ENCODE measurements at places on chromosomes 1 and 21.

- DNase-seq, result no peak
Observed at GRCh38 chr1:243286409-243287122, 30.7 kb downstream of the SDCCAG8 start.

- no peak for DNase-seq
Observed at GRCh38 chr1:161311595-161312181, 1.9 kb upstream of the MPZ start.

DNA sequence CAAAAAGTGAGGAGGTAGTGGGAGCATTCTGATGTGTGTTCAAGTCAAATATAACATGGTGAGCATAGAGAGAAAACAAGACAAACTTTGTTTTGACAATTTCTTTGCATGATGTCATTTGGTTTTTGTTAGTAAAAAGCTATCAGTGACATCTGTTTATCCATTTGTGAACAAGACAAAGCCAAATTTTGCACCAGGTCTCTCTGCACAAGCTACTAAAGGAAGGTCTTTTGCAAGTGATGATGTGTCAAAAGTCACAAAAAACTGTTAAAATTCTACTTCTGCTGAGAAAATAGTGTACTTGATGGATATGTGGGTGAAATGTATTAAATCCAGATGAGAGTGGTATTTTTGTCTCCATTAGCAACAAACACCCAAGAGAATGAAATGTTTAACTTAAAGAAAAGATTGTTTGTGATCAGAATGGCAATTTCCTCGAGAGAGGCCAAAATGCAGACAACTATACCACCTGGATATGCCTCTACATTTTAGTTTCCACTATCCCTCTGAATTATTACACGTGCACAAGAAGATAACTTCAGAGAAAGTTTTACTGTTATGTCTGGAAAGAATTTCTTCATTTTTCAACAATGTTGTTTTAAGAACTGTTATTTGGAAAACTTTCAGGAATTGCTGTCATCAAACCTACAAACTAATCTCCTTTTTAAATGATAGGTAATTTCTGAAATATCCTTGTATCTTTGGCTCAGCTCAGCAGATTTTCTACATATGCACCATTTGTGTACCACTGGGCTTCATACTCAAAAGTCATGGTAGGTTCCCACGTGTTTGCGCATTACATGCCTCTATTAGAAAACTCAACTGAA is 807.4 kb upstream of the ADGRL2 start:
- DNase-seq, result no peak

- DNase-seq, result no peak
Observed at GRCh38 chr1:229108598-229109201, 162.2 kb upstream of the RAB4A start.

DNA sequence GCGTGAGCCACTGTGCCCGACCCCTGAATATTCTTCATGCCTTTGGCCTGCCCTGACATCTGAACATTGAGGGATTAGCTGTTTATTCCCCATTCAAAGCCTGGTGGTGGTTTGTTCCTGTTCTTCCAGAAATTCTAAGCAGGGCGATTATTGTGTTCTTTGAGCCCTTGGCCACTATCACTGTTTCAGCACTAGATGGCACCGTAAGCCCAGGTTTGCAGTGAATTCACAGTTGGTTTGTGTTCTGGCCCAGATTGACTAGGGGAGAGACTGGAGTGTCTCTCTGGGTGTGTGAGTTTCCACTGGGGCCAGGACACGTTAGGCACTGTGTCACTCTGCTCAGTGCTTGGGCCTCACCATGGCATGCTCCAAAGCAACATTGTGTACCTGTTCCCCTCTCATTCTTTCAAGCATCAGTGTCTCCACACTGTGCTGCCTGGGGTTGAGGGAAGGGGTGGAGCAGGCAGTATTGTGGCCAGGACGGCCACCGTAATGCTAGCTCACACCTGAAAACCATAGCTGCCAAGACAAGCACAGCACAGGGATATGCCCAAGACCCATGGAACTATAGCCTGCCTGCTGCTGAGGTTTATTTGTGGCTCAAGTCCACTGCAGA is 52.7 kb downstream of the PKN2 start:
- DNase-seq, result no peak

- no peak for DNase-seq
Observed at GRCh38 chr1:101237229-101237837, 514 bp downstream of the S1PR1 start.

GRCh38 chr1:30955448-30956015 is 47.0 kb upstream of the SDC3 start:
- DNase-seq, result no peak

DNA sequence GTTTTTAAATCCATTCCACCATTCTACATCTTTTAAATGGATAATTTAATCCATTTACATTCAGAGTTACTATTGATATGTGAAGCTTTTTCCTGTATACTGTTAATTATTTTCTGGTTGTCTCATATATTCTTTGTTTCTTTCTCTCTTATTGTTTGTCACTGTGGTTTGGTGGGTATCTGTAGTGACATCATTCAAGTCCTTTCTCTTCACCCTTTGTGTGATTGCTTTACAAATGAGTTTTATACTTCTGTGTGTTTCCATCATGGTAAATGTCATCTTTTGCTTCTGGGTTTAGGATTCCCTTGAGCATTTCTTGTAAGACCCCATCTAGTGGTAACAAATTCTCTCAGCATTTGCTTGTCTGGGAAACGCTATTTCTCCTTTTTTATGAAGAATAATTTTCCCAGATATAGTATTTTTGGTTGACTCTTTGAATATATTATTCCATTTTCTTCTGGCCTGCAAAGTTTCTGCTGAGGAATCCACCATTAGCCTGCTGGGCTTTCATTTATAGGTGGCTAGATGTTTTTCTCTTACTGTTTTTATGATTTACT is 10.2 kb downstream of the LY9 start:
- DNase-seq, result no peak

GRCh38 chr1:165575468-165576099 is 31.8 kb downstream of the LRRC52 start:
- DNase-seq, result no peak

GRCh38 chr1:35559317-35559944 is 1.8 kb downstream of the NCDN start:
- DNase-seq, result no peak

- DNase-seq, result no peak
Observed at GRCh38 chr1:207009182-207009850, 23.2 kb downstream of the C1orf116 start.

DNA sequence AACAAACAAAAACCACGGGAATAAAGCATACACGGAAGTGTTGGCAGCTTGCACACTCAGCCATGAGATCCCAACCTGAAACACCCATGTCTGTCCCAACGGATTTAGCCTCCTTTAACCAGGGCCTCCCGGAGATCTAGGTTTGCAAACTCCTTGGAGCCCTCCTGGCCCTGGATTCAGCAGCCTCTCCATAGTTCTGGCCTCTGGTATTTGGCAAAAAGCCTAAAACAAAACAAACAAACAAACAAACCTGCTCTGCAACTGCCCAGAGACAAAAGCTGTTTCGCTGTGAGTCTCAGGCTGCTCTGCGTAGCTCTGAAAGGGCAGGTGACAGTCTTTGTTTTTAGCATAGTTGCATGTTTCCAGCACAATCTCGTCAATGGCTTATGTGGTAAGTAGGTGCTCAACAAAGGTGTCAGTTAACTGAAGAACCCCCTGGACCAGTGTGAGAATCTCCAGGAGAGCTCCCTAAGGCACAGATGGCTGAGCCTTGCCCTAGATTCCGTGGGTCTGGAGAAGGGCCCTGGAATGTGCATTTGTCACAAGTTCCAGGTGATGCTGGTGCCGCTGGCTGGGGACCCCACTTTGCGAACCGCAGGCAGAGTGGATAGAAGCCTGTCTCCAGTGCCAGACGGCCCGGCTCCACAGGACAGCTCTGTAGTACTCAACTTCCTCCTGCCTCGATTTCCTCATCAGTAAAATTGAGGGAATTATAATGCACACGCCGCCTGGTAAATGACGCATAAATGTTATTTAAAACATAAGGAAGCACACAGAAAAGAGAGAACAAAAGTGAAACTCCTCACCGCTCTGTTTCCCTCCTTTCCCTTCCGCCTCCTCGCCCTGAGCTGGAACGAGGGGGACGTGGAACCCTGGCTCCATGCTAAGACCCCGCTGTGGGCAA is 86.2 kb downstream of the RIPK4 start:
- DNase-seq, result no peak

DNA sequence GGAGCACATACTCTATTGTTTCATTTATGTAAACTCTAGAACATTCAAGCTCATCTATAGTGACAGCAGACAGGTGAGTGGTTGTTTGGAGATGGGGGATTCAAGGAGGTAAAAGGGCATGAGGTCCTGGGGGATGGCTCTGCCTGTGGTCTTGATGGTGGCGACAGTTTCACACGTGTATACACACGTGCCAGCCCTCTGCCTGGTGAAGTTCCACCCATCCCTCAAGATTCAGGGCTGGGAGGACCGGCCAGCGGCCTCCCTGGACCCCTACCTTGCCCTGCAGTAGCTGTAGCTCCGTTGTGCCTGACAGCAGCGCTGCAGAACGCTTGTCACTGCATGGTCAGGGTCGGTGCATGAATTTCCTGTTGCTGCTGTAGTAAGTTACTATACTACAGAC is 38.9 kb upstream of the UTS2 start:
- no peak for DNase-seq

DNA sequence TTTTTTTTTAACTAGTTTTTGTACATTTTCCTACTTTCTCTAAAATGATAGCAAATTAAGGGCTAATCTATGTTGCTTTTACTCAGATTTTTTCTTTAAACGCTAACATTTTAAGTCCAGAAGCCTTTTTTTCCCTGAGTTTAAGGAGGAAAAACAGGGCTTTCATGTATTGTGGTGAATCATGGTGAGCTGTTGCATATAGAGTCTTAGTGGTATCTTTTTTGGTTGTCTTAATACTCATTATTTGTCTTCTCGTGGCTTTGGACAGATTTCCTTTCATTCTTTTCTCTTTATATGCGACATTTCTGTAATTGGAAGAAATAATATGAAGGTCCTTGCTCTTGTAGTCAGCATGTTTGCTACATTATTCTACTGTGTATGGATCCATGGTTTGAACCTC is 1015.6 kb downstream of the PLA2G4A start:
- DNase-seq, result no peak

DNA sequence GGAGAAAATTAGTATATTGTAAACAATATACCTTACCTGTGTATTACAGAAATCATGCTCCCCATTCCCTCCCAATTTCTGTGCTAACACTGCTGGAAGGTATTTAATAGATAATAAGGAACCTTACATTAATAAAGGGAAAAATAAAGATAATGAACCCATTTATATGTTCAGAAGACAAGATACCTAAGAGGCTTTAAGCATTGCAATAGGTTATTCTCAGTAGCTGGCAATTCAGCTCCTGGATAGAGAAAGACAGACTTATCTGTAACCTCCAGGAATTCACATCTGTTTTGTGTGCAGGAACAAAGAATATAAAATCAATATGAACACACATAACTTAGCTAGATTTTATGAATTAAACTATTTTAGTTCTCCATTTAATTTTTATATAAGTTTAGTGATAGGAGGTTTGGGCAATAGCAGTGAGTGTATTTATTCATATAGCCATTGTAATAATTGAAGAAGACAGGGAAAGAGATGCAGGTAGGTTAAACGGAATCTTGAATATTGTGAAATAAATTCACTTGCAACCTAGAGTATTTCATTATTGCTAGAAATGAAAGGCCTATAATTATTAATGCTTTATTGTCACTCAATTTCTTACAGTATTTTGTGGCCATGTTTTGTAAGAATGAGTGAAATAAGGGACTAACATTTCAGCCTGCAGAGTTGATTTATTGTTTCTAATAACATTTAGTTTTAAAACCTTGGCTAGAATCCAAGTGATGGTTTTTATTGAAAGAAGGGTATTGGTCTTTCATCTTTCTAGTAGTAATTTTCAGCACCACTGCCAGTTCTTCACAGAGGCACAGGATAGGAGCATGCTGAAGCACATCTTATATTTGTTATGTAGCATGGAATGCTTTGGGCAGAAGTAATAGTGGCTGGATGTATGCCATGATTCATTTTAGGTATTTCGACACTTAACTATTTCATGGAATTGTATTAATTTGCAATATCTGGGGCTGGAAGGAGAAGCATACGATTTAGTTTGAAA is 1.5 kb downstream of the XPR1 start:
- no peak for DNase-seq

DNA sequence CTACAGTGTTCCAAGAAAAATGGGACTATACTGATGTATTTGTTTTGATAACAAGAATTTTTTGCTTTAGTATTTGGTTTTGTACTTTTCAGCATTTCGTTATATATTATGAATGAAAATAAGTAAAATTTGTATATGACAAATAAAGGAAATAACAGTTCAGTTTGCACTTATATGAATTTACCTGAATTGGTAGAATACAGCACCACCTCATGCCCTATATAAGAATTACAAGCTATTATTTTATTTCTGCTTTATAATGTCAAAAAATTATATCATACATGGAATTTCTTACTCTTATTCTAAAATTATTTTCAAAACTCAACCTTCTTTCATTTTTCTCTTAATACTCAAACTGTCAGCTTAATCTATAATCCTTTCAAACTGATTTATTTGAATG is 14.6 kb downstream of the EFCAB7 start:
- no peak for DNase-seq

DNA sequence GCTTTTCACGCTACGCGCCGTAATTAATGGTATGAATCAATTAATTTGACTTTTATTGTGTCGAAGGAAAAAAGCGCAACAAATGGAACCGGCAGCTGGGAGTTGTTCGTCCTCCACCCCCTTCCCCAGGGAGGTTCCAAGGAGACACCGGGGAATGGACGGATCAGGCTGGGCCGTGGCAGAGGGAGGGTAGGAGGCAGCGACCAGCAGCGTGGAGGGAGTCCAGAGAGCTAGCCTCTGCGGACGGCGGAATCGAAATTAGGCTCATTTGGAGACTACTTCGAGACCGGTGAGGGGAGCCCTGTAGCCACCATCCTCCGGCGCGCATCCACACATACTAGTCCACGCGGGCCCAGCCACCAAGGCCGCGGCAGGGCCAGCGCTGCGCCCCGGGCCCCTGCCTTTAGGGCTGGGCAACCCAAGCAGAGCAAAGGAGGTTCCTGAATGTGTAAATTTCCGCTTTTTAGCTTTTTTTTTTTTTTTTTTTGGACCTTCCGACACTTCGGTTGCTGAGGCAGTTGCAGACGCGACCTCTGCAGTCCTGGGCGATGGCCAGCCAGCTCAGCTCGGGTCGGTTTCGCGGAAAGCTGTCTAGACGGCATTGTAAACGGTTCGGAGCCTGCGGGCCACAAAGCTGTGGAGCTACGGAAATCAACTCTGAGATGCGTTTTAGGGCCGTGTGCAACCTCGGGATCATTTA is 2.2 kb upstream of the FOXD3 start:
- DNase-seq, result no peak

- no peak for DNase-seq
Observed at GRCh38 chr1:233065685-233066084, 115.3 kb downstream of the NTPCR start.

DNA sequence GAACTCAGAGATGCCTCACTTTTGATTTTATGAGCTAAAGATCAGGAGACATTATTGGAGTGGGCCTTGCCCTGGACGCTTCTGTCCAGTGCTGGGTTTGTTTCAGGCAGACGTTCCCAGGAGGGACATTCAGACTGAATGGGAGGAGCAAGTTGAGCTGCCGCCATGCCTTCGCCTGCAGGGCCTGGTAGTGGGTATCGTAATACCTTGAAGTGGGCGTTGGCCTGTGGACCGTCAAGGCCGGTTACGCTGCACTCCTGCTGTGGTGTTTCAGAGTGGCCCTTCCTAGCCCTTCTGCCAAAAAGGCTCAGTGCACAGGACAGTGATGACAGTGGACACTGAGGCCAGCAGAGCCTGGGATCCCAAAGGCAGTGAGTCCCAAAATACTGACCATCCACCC is 1.6 kb downstream of the FAM3B start:
- no peak for DNase-seq
